H9 (cell line): ENCODE measurements at places on chromosomes 16 and 17.

DNA sequence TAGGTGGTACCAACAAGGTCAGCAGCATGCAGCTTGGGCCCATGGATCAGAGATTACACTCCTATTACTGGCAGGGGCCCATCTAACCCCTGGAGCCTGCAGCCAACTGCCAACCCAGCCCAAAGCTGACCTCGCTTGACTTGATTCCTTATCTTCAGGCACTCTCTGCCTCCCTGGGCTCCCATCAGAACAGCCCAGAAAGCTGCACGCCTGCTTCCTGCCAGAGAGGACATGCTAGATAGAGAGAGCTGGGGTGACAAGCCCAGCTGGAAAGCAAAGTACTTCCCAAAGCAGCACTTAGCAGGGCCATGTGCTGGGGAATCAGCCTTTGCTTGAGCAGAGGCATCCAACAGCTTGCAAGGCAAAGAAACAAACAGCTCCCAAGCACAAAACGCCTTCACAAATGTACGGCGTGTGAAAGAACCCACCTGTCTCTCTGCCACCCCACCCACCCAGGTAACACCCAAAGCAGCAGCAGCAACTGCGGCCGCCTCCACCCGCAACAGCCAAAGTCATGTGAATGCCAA lies 74.2 kb upstream of the NLK start:
- DNase-seq: no peak

DNA sequence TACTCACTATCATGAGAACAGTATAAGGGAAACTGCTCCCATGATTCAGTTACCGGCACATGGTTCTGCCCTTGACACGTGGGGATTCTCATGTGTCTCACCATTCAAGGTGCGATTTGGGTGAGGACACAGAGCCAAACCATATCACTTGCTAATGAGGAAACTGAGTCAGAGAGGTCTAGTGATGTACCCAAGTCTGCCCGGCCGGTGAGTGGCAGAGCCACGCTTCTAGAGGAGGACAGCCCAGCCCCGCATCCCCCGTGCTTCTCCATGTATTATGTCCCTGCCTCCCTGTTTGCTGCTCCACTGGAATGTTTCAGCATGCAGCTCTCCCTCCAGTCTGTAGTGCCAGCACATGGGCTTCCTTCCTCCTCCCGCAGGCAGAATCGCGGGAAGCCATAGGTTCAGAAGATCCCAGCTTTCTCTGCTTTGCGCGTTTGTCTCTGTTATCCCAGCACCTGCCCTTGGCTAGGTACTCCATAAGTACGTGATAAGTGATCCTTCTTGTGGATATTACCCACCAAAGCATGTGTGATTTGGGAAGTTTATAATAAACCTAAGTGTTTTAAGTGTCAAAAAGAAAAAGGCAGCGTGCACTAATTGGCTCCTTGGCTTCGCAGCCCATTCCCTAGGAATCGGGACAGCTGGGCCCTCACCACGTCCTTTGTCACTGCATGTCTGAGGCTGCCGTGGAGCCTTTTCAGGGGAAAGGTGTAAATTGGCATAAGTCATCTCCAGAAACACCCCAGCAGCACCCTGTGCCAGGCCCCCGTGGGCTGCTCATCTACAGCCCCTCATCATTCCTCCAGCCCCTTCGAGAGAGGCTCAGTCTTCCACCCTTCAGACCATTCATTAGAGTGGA lies 103.8 kb downstream of the CLEC16A start:
- DNase-seq: no peak

DNA sequence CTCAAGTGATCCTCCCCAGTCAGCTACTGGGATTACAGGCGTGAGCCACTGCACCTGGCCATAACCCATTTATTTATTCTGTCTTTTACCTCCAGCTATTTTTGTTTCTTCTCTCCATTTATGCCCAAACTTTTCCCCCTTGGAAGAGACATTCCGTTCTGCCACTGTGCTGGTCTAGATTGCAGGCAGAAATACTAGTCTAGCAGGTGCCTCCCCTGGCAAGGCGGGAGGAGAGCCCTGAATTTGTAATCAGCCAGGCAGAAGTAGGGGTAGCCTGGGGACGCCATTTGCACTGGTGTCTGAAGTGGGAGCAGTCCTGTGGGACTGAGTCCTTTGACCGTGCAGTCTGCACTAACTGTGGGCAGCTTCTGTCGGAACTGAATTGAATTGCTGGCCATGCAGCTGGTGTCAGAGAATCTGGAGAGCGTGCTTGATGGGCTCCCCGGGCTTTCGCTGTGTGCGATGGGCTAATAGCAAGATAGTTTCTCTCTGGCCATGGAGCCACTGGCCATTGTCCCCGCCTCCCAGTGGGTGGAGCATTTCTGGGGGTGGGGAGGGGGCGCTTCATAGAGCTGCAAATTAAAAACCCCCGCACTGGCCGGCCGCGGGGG lies 31.5 kb upstream of the LITAF start:
- DNase-seq: no peak

DNA sequence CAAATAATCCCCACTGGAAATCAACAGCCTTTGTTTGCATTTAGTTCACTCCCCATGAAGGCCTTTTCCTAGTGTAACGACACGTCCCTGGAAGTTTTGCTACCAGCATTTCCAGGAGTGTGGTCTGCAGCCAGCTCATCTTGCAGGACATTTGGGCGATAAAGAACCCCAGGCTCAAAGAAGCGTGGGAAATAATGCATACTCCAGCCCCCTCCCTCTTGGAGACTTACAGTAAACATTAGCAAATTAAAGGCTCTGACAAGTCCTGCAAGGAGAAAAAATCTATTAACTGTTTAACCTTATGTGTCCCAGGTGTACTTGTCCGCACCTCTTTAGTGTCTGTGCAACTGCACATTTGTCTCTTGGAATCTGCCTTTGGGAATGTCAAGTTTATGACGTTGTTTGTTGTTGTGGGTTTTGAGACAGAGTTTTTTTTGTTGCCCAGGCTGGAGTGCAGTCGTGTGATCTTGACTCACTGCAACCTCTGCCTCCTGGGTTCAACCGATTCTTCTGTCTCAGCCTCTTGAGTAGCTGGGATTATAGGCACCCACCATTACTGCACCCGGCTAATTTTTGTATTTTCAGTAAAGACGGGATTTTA lies 131.1 kb downstream of the ABCC1 start:
- no peak for DNase-seq

DNA sequence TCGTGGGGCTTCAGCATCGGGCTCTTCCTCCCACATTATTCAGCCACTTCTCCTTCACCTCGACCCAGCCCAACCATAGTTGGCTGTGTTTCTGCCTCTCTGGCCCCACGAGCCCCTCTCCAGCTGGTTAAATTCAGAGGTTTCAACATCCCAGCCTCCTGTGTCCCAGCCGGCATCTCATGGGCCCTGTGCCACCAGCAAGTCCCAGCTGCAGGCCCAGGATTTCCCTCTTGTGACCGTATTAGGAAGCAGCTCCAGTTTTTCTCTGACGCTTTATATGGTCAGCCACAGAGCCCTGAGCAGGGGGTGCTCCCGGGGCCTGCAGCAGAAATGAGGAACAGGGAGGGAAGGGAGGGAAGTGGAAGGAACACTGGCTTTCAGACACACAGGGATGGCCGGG lies 27.4 kb downstream of the MYH11 start:
- peak; percentile 34 for DNase-seq

DNA sequence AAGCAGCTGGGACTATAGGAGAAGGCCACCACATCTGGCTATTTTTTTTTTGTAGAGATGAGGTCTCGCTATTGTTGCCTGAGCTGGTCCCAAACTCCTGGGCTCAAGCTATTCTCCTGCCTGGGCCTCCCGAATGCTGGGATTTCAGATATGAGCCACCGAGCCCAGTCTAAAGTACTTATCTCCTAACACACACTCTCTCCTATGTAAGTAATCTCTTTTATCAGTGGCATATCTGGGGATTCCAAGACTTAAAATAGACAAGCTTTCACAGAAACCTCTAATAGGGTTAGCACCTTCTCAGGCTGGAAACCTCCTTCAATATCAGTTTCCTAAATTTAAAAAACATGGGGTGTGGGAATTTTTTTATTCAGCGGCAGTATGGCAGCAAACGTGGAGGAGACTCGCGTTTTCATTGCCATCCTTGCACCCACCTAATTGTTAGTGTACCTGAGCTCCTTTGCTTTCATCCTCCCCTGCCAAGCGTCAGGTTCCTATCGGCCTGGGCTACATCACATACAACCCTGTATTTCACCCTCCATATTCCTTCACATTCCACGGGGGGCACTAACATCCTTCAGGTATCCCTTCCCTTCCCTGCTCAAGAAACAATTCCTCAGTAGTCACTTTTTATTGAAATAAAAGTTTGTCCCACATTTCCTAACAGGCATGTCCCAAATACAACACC lies 1.1 kb downstream of the EZH1 start:
- DNase-seq: no peak

DNA sequence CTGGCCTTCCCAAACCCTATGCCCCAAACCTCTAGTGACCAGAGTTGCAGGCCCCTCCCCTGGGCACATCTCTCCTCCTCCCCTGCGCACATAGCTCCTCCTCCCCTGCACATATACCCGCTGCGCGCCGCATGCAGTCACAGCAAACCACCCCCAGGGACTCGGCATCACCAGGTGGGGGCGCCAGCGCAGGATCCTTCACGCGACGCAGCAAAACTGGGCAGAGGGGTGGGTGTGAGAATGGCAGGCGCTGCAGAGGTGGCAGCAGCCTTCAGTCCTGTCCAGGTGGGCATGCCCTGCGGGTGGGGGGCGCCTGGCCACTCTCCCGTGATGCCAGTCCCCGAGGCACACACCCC lies 5.6 kb downstream of the CORO6 start:
- DNase-seq: peak; percentile 94

- DNase-seq: no peak
These were observed 7.2 kb downstream of the SPACA3 start for GRCh38 chr17:32998887-32999228.

DNA sequence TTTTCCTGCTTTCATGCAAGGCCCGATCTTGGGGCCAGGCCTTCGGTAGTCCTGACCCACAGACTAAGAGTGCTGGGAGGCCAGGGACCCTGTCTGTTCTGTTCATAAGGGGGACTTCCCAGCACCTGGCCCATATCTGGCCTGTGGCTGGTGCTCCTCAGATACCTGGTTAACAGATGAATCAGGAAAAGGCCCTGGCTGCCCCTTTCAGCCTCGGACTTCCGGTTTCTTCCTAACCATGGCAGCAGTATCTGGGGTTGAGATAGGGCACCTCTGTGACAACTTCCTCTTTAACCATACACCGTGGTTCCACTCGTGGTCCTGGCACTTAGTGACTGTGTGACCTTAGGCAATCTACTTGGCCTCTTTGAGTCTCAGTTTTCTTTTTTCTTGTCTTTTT lies 18.4 kb downstream of the PLCG2 start:
- no peak for DNase-seq

GRCh38 chr17:4944163-4944553 lies 4.1 kb downstream of the RNF167 start:
- peak; percentile 42 for DNase-seq

DNA sequence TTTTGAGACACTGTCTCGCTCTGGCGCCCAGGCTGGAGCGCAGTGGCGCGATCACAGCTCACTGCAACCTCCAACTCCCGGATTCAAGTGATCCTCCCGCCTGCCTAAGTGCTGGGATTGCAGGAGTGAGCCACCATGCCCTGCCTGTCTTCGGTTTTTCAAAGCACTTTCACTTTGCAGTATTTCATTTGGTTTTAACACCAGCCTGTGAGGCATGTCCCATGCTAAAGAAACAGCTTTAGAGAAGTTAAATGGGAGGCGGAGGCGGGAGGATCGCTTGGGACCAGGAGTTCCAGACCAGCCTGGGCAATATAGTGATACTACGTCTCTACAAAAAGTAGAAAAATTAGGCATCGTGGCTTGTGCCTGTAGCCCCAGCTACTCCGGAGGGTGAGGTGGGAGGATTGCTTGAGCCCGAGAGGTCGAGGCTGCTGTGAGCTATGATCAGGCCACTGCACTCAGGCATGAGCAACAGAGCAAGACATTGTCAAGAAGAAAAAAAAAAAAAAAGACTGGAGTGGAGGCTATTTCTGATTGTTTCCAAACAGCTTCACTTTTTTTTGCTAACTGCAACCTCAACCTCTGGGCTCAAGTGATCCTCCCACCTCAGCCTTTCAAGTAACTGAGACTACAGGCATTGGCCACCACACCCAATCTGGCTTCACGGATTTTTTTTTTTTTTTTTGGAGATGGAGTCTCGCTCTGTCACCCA lies 1.3 kb downstream of the METTL23 start:
- DNase-seq: no peak

GRCh38 chr17:27578718-27579085 lies 52.3 kb upstream of the LGALS9 start:
- no peak for DNase-seq

GRCh38 chr17:73286863-73287296 lies 24.9 kb downstream of the CDC42EP4 start:
- no peak for DNase-seq

DNA sequence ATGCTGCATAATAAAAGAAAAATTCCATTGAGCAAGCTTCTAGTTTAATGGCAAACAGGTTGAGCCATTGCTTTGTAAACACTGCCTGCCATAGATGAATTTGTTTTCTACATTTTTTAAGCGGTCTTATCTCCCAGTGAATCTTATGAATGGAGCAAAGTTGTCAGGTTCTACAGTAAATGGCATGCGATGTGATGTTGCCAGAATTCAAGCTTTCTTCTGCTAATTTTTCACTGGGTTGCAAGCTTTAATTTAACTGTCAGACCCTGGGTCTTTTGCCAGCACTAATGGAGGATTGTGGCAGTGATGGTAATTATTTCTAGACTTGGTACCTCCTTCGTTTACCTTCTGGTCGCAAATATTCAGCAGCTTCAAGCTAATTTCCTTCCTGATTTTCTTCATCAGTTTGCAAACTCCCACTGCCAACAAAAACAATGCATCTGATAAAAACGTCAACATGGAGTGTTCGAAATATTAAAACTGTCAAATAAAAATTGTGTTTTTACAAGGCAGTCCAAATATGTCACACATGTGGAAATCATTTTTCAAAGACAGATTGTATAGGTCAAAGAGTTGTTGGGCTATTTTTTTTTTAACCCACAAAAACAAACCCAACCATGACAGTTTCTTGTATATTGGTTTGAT lies 274.2 kb upstream of the ERCC4 start:
- DNase-seq: no peak

DNA sequence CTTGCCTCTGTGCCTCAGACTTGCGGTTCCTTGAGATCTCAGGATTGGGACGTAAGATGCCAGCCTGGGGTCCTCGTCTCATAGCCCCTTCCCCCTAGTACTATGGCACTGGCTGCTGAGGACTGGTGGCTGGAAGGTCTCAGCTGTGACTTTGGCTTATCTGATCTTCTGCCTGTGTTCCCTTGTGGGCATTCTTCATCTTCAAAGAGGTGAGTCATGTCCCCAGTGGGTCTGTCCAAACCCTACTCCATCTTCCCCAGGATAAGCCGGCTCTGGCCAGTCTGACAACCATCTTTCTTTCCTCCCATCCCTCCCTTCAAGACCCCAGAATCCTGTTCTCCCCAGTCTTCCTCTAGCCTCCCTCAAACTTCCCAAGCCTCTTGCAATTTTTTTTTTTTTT lies 3.6 kb downstream of the CD19 start:
- no peak for DNase-seq

- DNase-seq: peak; percentile 50
These were observed 42.4 kb downstream of the PPL start for GRCh38 chr16:4894276-4895150.
